ENCODE measurements at places on chromosomes 2 and 18.
A peak's percentile ranks its signal among the peaks of the same experiment; 100 is the strongest.

- peak; percentile 49 for DNase-seq
These were observed 175.8 kb downstream of the LOXHD1 start for GRCh38 chr18:46481048-46481846.

DNA sequence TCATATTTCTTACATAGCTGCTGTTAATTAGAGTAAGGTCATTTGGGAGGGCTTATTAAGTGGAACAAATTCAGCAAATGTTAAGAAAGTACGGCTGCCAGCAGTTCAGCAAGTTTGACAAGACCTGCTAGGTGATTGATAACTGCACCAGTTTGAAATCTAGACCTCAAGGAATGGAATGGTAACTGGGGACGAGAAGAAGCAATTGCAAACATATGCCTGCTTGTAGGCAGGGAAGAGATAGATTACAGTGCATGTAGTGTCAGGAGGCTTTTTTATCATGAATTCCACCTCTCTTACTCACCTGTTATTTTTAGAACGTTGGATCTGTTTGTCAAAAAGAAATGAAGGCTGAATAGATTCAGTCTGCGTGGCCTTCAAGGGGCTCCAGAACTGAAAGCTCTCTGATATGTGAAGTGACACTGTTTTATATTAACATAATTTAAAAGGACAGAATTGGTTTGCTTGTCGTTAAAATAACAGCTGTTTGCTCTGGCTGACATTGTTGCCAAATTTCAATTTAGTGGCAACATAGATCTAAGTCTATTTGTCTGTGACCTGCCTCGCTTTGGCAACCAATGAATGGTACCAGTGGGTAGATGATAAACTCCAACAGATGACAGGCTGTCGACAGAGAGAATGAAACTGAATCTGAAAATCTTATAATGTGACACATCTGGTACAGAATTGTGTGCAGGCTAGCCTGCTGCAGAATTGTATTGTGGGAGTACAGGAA, 199.3 kb downstream of the ZNF407 start:
- DNase-seq, result no peak

- DNase-seq, result no peak
These were observed 117.7 kb downstream of the FHOD3 start for GRCh38 chr18:36415171-36415570.

DNA sequence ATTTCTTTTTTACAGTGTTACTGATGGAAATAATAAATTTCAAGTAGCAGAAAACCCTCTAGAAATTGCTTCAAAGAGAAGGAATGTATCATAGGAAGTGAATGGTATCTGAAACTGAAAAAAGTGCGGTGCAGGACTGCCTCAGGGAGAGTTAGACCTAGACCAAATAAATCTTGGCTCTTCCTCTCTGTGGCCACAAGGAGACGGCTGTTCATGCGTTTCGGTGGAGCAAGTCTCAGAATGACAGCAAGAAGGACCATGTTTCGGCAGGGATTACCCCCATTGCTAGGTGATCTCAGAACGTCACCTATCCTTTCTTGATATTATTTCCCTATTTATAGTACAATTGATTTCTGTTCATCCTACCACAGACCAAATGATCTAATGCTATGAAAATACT, 522.3 kb downstream of the SOX11 start:
- no peak for DNase-seq

DNA sequence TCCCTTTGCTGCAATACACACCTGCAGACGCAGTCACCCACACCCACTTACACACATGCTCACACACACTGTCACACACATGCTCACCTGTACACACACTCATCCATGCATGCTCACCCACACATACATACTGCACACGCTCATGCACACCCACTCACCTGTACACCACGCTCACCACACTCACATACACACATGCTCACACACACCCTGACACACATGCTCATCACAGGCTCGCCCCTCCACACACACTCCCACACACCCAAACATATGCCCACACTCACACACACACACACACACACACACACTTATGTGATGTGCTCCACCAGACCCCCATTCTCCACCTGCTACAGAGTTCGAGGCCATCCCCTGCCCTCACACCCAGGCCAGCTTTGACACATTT, 22.8 kb upstream of the CREG2 start:
- no peak for DNase-seq

GRCh38 chr2:130920415-130921163, 83.9 kb downstream of the ARHGEF4 start:
- DNase-seq, result peak; percentile 44

- DNase-seq, result no peak
These were observed 458.8 kb downstream of the SETBP1 start for GRCh38 chr18:45139478-45139877.

DNA sequence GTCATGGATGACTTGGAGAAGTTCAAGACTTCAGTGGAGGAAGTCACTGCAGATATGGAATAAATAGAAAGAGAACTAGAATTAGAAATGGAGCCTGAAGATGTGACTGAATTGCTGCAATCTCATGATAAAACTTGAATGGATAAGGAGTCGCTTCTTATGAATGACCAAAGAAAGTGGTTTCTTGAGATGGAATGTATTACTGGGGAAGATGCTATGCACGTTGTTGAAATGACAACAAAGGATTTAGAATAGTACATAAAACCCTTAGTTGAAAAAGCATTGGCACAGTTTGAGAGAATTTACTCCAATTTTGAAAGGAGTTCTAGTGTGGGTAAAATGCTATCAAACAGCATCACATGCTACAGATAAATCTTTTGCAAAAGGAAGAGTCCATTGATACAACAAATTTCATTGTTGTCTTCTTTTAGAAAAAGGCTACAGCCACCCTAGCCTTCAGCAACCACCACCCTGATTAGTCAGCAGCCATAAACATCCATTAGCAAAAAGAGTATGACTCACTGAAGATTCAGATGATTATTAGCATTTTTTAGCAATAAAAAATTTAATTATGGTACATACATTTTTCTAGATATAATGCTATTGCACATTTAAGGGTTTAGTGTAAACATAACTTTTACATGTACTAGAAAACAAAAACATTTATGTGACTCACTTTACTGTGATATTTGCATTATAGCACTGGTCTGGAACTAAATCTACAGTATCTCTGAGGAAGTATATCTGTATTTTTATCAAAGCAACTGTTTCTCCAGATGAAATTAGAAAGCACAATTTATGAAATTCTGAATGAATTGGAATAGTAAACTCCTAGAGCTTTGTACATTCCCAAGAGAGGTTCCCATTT, 110.5 kb upstream of the TACR1 start:
- no peak for DNase-seq

- DNase-seq, result no peak
These were observed 190.6 kb downstream of the MYCN start for GRCh38 chr2:16130906-16131400.

DNA sequence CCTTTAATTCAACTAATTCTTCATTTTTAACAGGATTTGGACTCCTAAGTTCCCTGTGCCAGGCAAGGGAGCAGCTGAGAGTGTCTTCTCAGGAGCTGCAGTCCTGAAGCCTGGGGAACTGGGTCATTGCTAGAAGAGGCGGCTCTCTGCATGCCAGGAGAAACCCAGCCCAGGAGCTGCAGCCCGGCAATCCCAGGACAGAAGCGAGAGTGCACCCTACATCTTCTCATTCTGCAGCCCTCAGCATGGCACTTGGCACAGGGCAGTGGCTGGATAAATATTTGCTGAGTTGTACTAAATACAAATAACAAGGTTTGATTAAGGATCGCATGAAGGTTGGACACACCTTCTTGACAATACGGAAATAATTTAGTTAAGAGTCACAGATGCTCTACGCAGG, 244.9 kb upstream of the PXDN start:
- no peak for DNase-seq

DNA sequence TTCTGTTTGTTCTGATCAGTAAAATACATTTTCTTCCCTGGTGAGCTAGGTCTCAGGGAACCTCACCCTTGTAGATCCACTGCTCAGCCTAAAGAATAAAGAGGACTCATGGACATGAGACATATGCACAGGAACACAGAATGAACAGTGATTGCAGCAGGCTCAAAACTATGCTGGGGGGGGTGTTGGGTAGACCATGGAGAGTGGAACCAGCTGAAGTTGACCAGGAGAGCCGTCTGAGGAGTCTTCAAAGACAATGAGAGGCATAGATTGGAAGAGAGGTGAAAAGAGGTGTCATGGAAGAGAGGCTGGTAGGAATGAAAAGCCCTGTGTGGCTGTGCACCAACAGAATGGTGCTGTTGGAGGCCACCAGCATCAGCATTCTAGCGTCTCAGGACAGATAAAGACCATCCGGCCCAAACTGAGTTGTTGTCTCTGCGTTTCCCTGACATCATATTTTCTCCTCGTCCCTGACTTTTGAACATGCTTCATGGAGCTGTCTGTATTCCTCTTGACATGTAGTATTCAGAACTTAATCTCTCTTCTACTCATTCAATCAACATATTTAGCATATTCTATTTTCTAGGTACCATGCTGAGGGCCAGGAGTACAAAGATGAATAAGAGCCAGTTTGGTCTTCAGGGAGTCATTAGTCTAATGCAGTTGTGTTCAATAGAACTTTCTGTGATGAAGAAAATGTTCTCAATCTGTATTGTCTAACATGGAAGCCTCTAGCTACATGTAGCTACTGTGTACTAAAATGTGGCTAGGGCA, 331.8 kb downstream of the CYP26B1 start:
- DNase-seq, result no peak

GRCh38 chr2:170408461-170409163, 230.7 kb downstream of the MYO3B start:
- no peak for DNase-seq

DNA sequence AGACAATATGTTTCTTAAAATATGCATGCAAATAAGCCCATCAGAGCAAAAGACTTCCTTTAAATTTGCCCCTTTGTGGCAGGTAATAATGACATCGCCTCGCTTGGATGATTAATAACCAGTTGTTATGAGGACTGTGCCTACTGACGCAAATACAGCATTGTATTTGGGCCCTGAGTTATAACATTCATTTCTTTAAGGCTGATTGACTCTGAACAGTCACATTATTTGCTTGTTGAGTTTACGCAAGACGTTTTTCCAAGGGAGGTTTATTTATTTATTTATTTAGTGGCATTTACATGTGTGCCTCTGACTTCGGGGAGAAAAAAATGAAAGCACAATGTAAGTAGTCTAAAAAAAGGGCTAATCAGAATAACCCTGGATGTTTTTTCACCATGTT, 88.3 kb downstream of the SLC8A1 start:
- no peak for DNase-seq

DNA sequence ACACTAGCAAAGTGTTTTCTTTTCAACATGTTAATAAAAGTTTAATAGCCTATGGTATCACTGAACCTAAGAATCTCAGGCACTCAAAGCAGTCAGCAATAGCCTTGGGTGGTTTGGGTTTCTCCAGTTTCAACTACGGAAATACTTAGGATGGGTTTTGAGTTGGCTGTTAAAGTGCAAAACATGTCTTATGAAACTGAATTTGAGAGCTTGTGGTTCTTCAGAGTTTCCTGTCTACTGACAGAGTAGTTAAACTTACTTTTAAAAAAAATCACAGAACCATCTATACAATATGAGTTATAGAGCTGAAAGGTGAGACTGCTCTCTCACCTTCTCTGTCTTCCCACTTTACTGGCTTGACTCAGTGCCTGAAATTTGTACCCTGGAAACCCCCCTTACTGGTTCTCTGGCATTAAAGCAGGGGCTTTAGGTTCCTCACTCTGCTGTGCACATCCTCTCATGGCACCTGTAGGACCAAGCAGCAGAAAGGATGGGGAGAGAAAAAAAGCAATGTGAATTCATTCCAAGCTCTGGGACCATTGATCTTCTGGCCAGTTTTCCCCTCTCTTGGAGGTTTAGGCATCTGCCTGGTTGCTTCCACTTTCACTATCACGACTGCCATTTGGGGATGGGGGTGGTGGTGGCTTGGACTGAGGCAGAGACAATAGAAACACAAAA, 18.1 kb downstream of the CCDC141 start:
- DNase-seq, result no peak

GRCh38 chr2:106195456-106195855, 1.4 kb upstream of the UXS1 start:
- no peak for DNase-seq

GRCh38 chr18:31438402-31438801, 9.1 kb upstream of the DSG3 start:
- DNase-seq, result no peak

- DNase-seq, result no peak
These were observed 54.4 kb upstream of the FOSL2 start for GRCh38 chr2:28338046-28338817.

DNA sequence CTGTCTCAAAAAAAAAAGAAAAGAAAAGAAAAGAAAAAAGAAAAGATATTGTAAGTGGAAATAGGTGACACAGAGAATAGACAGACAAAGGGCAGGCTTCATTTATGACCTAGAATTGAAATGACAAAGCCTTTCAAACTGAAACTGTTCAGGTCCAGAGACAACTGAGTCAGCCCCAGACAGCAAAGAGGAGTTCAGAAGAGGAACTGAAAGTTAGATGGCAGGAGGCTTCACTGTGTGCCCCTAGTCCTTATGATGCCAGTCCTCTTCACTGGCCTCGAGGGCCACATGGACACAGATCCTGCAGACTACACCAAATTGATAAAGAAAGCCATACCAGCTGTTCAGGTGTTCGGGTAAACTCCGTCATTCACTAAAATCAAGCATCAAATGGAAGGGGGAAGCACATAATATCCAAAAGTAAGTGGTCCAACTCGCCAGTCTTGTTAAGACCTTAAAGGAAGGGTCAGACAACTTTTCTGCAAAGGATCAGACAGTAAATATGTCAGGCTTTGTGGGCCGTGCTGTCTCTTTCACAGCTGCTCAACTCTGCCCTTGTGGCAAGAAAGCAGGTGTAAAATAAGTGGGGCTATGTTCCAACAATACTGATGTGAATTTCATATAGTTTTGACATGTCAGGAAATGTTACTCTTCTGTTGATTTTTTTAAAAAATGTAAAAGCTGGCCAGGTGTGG, 231.9 kb upstream of the MGAT5 start:
- DNase-seq, result no peak

DNA sequence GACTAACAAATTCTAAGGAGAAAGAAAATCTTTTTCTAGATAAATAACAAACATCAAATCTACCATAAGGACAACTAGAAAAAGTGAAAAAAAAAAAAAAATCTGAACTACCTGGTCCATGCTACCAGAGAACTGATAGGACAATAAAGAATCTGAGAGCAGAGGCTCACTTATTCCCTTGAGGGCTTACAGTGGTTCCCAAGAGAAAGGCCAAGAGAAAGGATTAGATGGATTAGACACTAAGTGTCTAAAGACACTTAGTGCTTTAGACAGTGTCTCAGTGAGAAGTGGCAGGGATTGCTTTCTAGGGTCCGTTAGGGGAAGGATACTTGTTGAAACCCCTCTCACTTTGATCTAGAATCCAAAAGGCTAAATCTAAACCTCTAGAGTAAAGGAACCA, 78.2 kb downstream of the COA5 start:
- DNase-seq, result no peak

All from activated CD4-positive, alpha-beta T cell treated with anti-CD3 and anti-CD28 coated beads, Interleukin-2, amount 50 U/mL, for 4 hours (primary cell).